Immature natural killer cell (primary cell): ENCODE measurements at places on chromosomes 4 and X. TPM values are rescaled to one million over a fixed set of nuclear protein-coding genes. Genes with fewer than 3 reads are reported as not detected.

Gene CXCL8
- polyA plus RNA-seq: not detected

DNA sequence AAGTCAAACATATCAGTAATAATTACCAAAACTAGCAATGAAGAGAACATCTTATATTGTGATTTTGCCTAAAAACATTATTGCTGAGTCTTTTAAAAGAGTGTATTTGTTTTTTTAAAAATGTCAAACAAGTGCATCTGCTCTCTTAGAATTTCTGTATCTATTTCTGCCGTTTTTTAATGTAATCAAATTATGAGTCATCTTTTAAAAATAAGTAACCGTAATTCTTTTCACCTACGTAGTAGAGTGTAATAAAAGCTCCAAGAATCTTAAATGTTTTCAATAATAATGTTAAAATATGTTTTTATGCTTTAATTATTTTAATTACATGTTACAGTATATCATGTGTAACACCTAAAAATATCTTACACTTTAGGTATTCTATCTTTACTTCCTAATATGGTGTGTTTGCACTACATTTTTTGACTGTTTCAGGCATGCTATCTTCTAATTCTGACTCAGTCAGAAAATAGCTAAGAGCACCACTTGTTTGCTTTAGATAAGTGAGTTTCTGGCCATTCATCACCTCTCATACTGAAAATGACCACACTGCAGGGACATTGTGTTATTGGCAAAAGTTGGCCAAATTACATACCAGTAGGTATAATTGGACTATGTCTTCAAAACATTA lies 368.5 kb downstream of the PCDH7 start:
- H3K4me3 ChIP-seq: no peak overlapping the region
- no peaks in the 10 kb centered on the region for H3K36me3 ChIP-seq
- no peak for DNase-seq
- no peak overlapping the region for H3K27ac ChIP-seq

Gene RTL9
- polyA plus RNA-seq: not detected

Gene ARHGAP36
- not detected for polyA plus RNA-seq

Gene GAGE12J
- polyA plus RNA-seq: not detected

- H3K27ac ChIP-seq: no peak overlapping the region
- H3K4me1 ChIP-seq: no peaks in the 10 kb centered on the region
- H3K4me3 ChIP-seq: no peak overlapping the region
- no peaks in the 10 kb centered on the region for H3K27me3 ChIP-seq
- no peak for DNase-seq
Measured at GRCh38 chr4:109010521-109010920, 247.7 kb upstream of the ETNPPL start.

DNA sequence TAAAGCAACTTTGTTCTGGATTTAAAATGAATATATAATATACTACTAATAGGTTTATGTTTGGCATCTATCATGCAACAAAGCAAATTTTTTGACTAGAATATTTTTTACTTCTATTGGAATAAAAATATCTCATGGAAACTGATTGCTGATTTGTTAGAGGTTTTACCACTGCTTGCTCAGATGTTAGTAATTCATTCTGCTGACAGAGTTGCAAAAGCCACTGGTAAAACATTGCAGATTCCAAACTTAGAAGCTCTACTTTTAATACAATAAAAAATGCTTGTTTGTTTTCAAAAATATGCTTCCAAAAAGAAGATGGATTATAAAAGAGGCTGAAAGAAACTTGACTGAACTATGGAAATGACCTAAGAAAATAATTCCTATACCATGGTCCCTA lies 795.2 kb downstream of the PCDH18 start:
- no peaks in the 10 kb centered on the region for H3K4me1 ChIP-seq
- no peaks in the 10 kb centered on the region for H3K36me3 ChIP-seq
- no peak for DNase-seq
- H3K27me3 ChIP-seq: no peaks in the 10 kb centered on the region

- no peaks in the 10 kb centered on the region for H3K4me1 ChIP-seq
- H3K27ac ChIP-seq: no peak overlapping the region
- peaks cover 41% of the 10 kb centered on the region for H3K36me3 ChIP-seq
- H3K4me3 ChIP-seq: no peak overlapping the region
Measured at GRCh38 chr4:42411803-42412202, 14.5 kb downstream of the SHISA3 start.

GRCh38 chrX:19840899-19841648 lies 46.3 kb downstream of the SH3KBP1 start:
- peaks cover 76% of the 10 kb centered on the region for H3K4me1 ChIP-seq
- peak overlapping the region; percentile 86 for H3K27ac ChIP-seq
- DNase-seq: peak; percentile 70
- no peaks in the 10 kb centered on the region for H3K36me3 ChIP-seq
- peaks cover 11% of the 10 kb centered on the region for H3K27me3 ChIP-seq
- H3K4me3 ChIP-seq: peak overlapping the region; percentile 61

- H3K27me3 ChIP-seq: peaks cover 4% of the 10 kb centered on the region
- peaks cover 6% of the 10 kb centered on the region for H3K36me3 ChIP-seq
- H3K27ac ChIP-seq: no peak overlapping the region
- no peak for DNase-seq
- no peaks in the 10 kb centered on the region for H3K4me1 ChIP-seq
Measured at GRCh38 chr4:80619070-80619674, 283.6 kb downstream of the CFAP299 start.

Gene DUSP21
- not detected for polyA plus RNA-seq

GRCh38 chr4:153155686-153156085 lies 48.6 kb upstream of the TRIM2 start:
- no peak overlapping the region for H3K4me3 ChIP-seq
- H3K27ac ChIP-seq: no peak overlapping the region
- peaks cover 18% of the 10 kb centered on the region for H3K4me1 ChIP-seq
- no peaks in the 10 kb centered on the region for H3K36me3 ChIP-seq

GRCh38 chr4:127920521-127920920 lies 39.8 kb downstream of the PLK4 start:
- H3K36me3 ChIP-seq: peaks cover 18% of the 10 kb centered on the region
- H3K27ac ChIP-seq: no peak overlapping the region
- DNase-seq: no peak
- no peaks in the 10 kb centered on the region for H3K27me3 ChIP-seq
- H3K4me3 ChIP-seq: no peak overlapping the region

DNA sequence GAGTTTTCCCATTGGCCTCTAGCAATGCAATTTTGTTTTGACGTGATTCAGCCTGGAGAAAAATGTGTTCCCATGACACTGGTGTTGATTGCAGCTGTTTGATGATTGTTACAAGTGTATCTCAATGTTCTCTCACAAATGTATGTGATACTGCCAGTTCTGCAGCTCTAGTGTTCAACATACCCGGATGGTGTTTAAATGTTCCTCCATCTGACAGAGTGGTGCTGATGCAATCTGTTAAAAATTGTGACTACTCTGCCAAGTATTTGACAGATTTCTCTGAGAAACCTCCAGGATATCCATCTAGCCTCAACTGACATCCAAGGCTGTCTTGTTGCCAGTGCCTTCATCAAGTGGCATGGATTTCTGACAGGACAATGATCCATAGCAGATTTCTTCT lies 657.2 kb upstream of the DIAPH2 start:
- H3K27me3 ChIP-seq: no peaks in the 10 kb centered on the region
- H3K27ac ChIP-seq: no peak overlapping the region
- DNase-seq: no peak
- no peaks in the 10 kb centered on the region for H3K36me3 ChIP-seq
- H3K4me1 ChIP-seq: no peaks in the 10 kb centered on the region

DNA sequence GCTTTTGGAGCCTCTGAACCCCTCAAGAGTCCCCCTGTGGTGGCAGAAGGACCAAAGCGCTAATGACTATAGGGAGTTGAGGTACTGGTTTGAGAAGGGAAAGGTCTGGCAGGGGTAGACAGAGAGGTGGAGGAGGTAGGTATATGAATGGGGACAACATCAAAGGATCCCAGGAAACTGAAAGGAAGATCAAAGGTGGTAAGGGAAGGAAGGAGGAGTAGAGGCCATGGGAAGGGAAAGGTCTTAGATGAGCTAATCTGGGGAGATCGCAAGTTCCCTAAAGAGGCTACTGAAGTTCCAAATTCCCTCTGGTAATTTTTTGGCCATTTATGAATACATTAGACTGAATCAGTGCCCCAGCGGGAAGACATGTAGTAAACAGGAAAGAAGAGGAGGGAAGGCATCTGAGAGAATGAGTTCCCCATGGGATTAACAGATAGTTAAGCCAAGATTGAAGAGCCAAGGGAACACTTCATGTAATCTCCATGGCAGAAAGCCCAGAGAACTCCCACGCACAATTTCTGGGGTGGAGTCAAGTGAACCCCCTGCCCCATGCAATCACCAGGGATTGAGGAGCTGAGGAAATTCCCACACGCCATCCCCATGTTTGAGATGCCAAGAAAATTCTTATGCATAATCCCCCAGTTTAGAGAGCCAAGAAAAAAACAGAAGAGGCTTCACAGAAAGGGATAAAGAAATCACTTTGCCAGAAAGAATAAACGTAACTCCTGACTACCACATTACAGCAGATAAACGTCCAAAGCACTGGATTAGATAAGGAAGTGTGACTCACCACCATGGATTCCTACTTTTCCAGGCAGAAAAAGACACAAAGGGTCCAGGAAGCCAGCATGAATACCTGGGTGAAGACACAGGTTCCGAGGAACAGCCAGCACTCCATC lies 25.8 kb downstream of the ZNF630 start:
- no peaks in the 10 kb centered on the region for H3K36me3 ChIP-seq
- H3K4me1 ChIP-seq: no peaks in the 10 kb centered on the region
- peaks cover 2% of the 10 kb centered on the region for H3K27me3 ChIP-seq
- no peak overlapping the region for H3K27ac ChIP-seq
- no peak for DNase-seq
- no peak overlapping the region for H3K4me3 ChIP-seq

- H3K27me3 ChIP-seq: no peaks in the 10 kb centered on the region
- peaks cover 51% of the 10 kb centered on the region for H3K36me3 ChIP-seq
- H3K4me3 ChIP-seq: no peak overlapping the region
- no peak for DNase-seq
- H3K27ac ChIP-seq: no peak overlapping the region
- peaks cover 7% of the 10 kb centered on the region for H3K4me1 ChIP-seq
Measured at GRCh38 chr4:105840426-105841174, 54.7 kb upstream of the NPNT start.

Gene PARM1
- not detected for polyA plus RNA-seq

Gene DTHD1
- polyA plus RNA-seq: 30.0 TPM

DNA sequence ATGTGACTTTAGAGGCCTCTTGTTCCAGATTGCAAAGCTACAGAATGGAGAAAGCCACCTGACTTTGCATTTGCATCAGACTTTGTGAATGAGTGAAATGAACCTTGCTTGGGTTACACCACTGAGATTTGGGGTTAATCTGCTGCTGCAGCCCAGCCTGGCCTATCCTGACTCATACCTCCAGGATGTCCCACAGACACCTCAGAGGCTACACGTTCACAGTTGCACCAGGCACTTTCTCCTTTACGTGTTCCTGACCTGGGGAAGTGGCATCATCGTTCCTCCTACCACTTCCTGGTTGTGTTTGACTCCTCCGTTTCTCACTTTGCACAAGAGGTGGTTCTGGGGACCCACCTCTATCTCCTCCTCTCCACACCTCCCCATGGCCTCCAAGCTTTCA lies 9.2 kb upstream of the SORCS2 start:
- H3K4me3 ChIP-seq: no peak overlapping the region
- DNase-seq: peak; percentile 28
- H3K27me3 ChIP-seq: peaks cover 7% of the 10 kb centered on the region
- H3K36me3 ChIP-seq: peaks cover 6% of the 10 kb centered on the region
- H3K4me1 ChIP-seq: peaks cover 13% of the 10 kb centered on the region

DNA sequence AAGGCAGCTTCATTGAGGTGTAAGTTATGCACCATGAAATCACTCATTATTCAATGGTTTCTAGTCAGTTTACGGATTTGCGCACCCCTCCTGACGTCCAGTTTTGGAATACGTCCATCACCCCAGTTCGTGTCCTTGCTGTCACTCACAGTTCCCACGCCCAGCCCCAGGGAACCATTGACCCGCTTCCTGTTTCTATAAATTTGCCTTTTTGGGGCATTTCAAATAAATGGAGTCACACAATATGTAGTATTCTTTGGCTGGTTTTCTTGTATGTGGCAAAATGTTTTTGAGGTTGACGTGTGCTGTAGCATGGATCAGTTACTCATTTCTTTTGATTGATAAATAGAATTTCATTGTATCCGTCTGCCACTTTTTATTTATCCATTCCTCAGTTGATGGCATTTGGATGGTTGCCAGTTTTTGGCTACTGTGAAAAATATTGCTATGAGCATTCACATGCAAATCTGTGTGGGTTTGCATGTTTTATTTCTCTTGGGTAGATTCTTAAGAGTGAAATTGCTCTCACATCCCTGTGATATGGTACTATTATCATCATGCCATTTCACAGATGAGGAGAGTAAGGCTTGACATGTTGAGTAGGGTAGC lies 18.4 kb upstream of the SORCS2 start:
- no peak overlapping the region for H3K27ac ChIP-seq
- DNase-seq: no peak
- H3K36me3 ChIP-seq: peaks cover 4% of the 10 kb centered on the region
- peaks cover 2% of the 10 kb centered on the region for H3K27me3 ChIP-seq
- no peak overlapping the region for H3K4me3 ChIP-seq

Gene ATOH1
- not detected for polyA plus RNA-seq

GRCh38 chr4:78682070-78682469 lies 94.1 kb upstream of the BMP2K start:
- H3K27me3 ChIP-seq: peaks cover 5% of the 10 kb centered on the region
- H3K27ac ChIP-seq: no peak overlapping the region
- no peak for DNase-seq
- no peaks in the 10 kb centered on the region for H3K36me3 ChIP-seq

DNA sequence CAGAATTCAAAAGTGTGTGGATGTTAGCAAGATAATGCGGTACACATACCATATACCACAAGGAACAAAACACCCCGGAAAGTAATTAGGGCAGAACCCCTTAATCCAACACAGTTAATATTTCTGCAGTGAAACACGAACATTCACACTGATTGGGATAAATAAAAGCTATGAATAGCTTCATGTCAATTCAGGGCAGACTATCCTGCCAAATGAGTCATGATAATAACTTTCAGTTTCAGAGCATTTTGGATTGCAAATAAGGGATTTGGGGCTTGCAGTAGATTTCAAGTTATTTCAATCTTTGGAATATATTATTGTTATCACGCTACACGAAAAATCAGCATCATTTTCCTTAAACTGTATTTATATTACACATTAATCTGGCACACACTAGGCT lies 24.3 kb downstream of the IRF2 start:
- DNase-seq: no peak
- peaks cover 80% of the 10 kb centered on the region for H3K4me1 ChIP-seq
- peaks cover 2% of the 10 kb centered on the region for H3K27me3 ChIP-seq
- H3K36me3 ChIP-seq: no peaks in the 10 kb centered on the region
- peak overlapping the region; percentile 92 for H3K27ac ChIP-seq

GRCh38 chrX:70480660-70481018 lies 36.0 kb downstream of the DLG3 start:
- H3K27me3 ChIP-seq: peaks cover 7% of the 10 kb centered on the region
- peaks cover 10% of the 10 kb centered on the region for H3K36me3 ChIP-seq
- H3K27ac ChIP-seq: no peak overlapping the region
- H3K4me1 ChIP-seq: no peaks in the 10 kb centered on the region
- no peak for DNase-seq

GRCh38 chrX:9897761-9898161 lies 69.4 kb upstream of the CLDN34 start:
- H3K27ac ChIP-seq: no peak overlapping the region
- no peaks in the 10 kb centered on the region for H3K27me3 ChIP-seq
- H3K36me3 ChIP-seq: no peaks in the 10 kb centered on the region
- DNase-seq: no peak
- H3K4me3 ChIP-seq: no peak overlapping the region
- no peaks in the 10 kb centered on the region for H3K4me1 ChIP-seq

GRCh38 chr4:98720871-98721480 lies 62.6 kb upstream of the TSPAN5 start:
- H3K4me1 ChIP-seq: no peaks in the 10 kb centered on the region
- no peak overlapping the region for H3K4me3 ChIP-seq
- H3K27ac ChIP-seq: no peak overlapping the region

- DNase-seq: no peak
Measured at GRCh38 chrX:33949300-33949699, 182.8 kb downstream of the FAM47A start.

Gene NSUN7
- polyA plus RNA-seq: not detected
